ENCODE measurements at places on chromosomes 3 and 15. TPM values are rescaled to one million over a fixed set of nuclear protein-coding genes. Genes with fewer than 3 reads are reported as not detected.

RPP25 gene
- 25.3 TPM for total RNA-seq

MOBP gene
- total RNA-seq, result 0.23 TPM

COMMD4 gene
- 142 TPM for total RNA-seq

OXTR gene
- 4.8 TPM for total RNA-seq

DNA sequence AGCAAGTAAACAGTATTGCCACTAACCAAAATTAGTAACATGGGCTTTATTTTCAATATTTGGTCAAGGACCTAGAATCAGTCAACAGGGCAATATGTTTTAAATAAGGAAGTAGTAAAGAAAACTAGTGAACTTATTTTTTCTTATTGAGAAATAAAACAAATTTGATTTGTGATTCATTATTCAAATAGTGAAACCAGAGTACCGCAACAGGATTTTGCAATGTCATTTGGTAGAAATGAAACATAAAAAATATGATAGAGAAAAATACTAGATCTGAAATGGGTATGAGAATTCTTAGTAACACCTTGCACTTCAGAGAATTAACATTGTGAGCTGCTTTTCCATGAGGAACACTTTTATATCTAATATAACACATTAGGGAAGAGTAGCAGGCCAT is 291.8 kb upstream of the GBE1 start:
- no peak for DNase-seq

GRCh38 chr3:188780193-188781147 is 391.3 kb upstream of the TPRG1 start:
- no peak for DNase-seq

- no peak for DNase-seq
Observed at GRCh38 chr3:128351546-128351945, 115.1 kb downstream of the DNAJB8 start.

GRCh38 chr3:49906073-49906743 is 2.5 kb upstream of the MST1R start:
- no peak for DNase-seq

DNA sequence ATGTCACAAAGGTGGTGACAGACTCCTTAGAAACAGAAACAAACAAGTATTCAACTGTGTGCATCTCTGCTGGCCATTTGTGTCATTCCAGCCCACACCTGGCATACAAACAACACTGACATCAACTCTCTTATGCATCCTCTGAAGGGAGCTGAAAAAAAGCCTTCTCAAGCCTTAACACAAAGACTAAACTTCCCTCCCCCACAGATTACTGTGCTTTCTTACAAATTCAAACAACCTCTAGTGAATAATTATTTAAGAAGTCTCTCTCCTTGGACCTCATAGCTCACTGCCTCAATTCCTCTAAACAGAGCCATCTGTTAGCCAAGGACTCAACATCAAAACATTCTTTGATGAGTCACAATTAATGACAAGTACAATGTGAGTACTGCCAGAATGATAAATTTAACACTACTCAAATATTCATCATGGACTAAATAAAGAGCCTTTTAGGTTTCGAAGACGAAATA is 132.1 kb downstream of the WDR76 start:
- DNase-seq, result no peak

DNA sequence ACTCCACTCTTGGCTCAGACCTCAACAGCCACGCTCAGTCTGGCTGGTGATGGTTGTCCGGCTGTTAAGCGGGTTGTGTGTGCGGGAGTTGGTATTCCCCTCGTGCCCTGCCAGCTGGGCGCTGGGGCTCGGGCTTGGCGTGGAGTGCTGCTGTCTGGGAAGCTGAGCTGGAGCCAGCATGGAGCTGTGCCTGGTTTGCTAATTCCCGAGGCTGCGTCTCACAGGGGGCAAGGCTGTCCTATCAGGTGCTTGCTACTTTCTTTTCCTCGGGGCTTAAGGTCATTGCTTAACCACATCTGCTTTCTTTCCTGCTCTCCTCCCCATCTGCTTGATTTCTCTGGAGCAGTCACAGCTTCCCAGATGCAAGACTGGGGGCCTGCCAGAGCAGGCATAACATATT is 29.9 kb downstream of the PDIA5 start:
- no peak for DNase-seq

GRCh38 chr3:193086681-193087080 is 154.3 kb upstream of the PLAAT1 start:
- DNase-seq, result no peak

DNA sequence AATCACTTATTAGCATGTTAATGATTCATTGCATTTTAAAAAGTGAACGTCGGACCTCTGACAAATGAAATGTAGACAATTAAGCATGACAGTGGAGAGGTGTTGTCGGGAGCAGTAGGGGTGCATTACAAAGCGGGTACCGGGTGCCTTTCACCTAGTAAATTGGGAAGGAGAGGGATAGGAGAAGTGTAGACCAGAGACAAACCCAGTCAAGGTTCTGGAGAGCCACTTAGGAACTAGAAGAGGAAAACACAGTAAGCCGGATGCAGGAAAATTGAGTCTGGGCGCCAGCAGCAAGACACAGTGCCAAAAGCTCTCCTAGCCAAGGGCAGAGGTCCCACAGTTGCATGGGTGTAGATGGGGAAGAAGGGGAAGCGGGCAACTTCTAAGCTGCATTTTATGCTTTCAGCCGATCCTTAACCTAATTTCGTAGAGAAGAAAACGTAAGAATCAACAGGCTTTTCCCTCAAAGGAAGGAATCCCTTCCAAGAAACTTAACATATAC is 3.1 kb upstream of the CERS3 start:
- no peak for DNase-seq

DNA sequence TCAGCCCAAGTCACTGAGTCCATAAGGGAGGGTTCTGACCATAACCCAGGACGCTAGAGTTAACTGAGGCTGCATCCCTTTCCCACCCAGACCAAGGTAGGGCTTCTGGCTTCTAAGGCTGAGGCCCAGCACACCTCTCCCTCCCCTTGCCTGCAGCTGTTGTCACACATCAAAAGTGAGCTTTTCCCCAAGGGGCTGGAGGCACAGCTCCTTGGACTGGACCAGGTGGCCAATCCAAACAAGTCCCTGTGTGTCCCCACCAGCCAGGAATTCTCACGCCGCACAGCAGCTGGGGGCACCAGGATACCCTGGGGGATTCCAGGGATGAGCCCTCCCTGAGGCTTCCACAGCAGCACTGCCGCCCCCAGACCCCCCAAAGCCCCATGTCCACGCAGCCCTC is 22.3 kb upstream of the ISLR2 start:
- DNase-seq, result no peak

GRCh38 chr3:48960841-48961413 is 29.1 kb upstream of the P4HTM start:
- DNase-seq, result no peak
